Sigmoid colon (tissue), 7 donors: ENCODE measurements at places on chromosomes 16 and 17. TPM values are rescaled to one million over a fixed set of nuclear protein-coding genes. Genes with fewer than 3 reads are reported as not detected.

The MCRIP1 gene
- 78.0 TPM for polyA plus RNA-seq

The SGCA gene
- 2.5 TPM for polyA plus RNA-seq

The PPP1R1B gene
- 280 TPM for polyA plus RNA-seq

The SYNGR3 gene
- polyA plus RNA-seq = 4.0 TPM

The MYH1 gene
- polyA plus RNA-seq = 0.01 TPM

The KRTAP4-5 gene
- polyA plus RNA-seq = not detected

The NUP93 gene
- polyA plus RNA-seq = 18.3 TPM

The DUS1L gene
- polyA plus RNA-seq = 84.2 TPM

The ACSM3 gene
- polyA plus RNA-seq = 25.7 TPM

The GCGR gene
- not detected for polyA plus RNA-seq

The DNAI2 gene
- polyA plus RNA-seq = not detected

The PDE6G gene
- polyA plus RNA-seq = 2.3 TPM
